Dorsolateral prefrontal cortex (tissue), 122 donors: ENCODE measurements at places on chromosomes 4 and X.

DNA sequence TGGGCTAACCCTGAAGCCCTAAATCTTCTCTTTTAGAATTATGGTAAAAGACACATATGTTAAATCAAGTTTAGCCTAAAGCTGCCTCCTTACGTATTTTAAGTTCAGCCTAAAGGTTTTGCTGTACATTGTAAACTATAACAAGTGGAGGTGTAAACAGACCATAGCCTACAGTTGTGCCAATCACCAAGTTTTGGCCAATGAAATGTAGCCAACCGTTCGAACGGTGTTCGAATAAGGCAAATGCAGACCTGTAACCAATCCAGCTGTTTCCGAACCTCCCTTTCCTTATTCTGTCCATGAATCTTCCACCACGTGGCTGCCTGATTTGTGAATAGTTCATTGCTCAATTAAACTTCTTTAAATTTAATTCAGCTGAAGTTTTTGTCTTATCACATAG, 52.1 kb upstream of the TBC1D9 start:
- no peak for DNase-seq

DNA sequence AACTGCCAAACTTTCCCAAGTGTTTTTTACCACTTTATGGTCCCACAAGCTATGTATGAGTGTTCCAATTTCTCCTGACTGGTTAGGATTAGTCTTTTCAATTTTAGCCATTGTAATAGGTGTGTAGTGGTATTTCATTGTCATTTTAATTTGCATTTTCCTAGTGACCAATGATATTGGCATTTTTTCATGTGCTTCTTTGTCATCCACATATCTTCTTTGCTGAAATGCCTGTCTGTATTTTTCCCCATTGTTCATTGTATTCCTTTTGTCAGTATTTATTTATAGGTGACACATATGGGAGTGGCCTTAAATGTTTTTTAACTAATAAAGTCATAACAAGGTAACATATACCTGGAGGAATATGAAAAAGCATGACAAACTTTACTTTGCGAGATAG, 9.2 kb upstream of the UBE2D3 start:
- no peak for DNase-seq

- DNase-seq = no peak
These were observed 136.4 kb upstream of the GUCY1A1 start for GRCh38 chr4:155530290-155530689.

GRCh38 chr4:10983885-10984640, 299.5 kb upstream of the CLNK start:
- no peak for DNase-seq

GRCh38 chr4:170089274-170089667, 485 bp downstream of the AADAT start:
- peak; percentile 64 for DNase-seq

GRCh38 chrX:16832301-16832700, 37.9 kb downstream of the RBBP7 start:
- DNase-seq = no peak

- DNase-seq = no peak
These were observed 150.0 kb downstream of the PPP3CA start for GRCh38 chr4:101197350-101197749.

DNA sequence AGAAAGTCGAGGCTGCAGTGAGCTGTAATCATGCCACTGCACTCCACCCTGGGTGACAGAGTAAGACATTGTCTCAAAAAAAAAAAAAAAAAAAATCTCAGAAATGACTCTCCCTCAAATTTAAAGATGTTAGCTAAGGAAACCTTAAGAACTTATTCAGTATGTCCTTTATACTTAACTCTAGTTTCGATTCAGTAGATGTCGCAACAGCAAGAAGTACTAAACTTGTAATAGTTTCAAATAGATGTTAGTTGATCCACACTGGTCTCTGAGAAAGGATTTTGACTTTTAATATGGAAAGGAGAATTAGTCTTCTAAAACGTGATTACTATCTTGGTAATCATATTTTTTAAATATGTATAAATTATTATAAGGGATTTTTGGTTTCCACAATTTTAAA, 29.6 kb downstream of the NKX3-2 start:
- no peak for DNase-seq

DNA sequence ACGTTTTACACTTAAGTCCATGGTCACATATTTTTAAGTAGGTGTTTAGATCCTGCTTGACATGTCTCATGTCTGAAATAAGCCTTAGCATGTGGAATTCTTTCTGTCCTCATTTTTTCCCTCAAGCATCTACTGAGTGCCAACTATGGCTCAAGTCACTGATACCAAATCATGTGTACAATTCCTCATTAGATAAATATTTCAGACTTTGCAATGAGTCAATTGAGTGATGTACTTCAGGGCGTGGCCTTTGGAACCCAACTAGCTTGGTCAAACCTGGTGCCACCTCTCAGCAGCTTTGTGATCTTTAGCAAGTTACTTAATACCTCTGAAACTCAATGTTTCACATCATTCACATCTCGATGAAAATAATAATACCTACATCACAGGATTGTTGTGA, 12.6 kb upstream of the JADE1 start:
- DNase-seq = no peak

DNA sequence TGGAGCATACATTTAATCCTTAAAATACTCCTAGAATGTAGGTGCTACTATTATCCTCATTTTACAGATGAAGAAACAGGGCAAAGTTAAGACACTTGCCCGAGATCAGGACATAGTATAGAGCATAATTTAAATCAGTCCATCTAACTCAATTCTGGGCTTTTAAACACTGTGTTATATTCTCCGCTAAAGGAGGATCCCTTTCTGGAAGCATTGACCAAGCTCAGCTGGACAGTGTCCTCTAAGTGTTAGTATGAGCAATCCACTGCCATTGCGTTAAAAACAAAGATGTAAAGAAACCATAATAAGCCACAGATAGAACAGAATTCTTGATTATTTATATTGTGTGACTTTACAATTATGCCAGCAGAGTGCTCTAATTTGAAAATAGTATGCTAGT, 207.0 kb downstream of the ARHGAP24 start:
- no peak for DNase-seq

- no peak for DNase-seq
These were observed 5.2 kb downstream of the APLN start for GRCh38 chrX:129649268-129650182.

- no peak for DNase-seq
These were observed 16.8 kb downstream of the UGDH start for GRCh38 chr4:39510348-39510929.

- no peak for DNase-seq
These were observed 105.7 kb upstream of the LIMCH1 start for GRCh38 chr4:41432219-41432618.

DNA sequence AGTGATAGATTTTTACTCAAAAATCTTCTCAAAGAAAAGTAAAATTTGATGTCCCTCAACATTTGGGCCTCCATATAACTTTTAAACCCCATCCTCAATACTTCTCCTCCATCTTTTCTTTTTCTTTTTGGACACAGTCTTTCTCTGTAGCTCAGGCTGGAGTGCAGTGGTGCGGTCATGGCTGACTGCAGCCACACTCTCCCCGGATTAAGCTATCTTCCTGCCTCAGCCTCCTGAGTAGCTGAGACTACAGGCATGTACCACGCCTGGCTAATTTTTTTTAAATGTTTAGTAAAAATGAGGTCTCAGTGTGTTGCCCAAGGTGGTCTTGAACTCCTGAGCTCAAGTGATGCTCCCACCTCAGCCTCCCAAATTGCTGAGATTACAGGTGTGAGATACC, 33.1 kb downstream of the KDM6A start:
- no peak for DNase-seq

- DNase-seq = no peak
These were observed 38.6 kb downstream of the SLITRK2 start for GRCh38 chrX:145856181-145856580.

- no peak for DNase-seq
These were observed 48.8 kb downstream of the PPP2R2C start for GRCh38 chr4:6423575-6423974.
